ENCODE measurements at places on chromosomes 13 and 19.
A peak's percentile ranks its signal among the peaks of the same experiment; 100 is the strongest.

- no peak for DNase-seq
Measured at GRCh38 chr19:32253683-32254508, 91.5 kb upstream of the ZNF507 start.

- DNase-seq, result no peak
Measured at GRCh38 chr19:49061445-49061844, 3.2 kb downstream of the NTF4 start.

- peak; percentile 72 for DNase-seq
Measured at GRCh38 chr19:46766569-46767317, 20.5 kb upstream of the STRN4 start.

DNA sequence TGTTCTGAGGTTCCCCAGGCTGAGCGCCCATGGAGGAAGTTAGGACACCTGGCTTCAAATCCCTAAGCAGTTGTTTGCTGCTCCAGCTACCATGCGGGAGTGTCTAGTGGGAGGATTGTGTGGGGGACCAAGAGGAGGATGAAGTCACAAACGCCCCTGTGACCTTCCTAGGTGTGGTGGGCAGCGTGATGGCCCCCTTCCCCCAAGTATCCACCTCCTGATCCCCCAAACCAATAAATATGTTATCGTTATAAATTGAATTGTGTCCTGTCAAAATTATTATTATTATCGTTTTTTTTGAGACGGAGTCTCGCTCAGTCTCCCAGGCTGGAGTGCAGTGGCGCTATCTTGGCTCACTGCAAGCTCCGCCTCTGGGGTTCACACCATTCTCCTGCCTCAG is at the start of gene SLC25A41:
Gene SLC25A41 (minus strand): TSS at position 101 of the 400 bp plus-strand sequence. CDS start 70 bp downstream, at position 31.
- no peak for DNase-seq

DNA sequence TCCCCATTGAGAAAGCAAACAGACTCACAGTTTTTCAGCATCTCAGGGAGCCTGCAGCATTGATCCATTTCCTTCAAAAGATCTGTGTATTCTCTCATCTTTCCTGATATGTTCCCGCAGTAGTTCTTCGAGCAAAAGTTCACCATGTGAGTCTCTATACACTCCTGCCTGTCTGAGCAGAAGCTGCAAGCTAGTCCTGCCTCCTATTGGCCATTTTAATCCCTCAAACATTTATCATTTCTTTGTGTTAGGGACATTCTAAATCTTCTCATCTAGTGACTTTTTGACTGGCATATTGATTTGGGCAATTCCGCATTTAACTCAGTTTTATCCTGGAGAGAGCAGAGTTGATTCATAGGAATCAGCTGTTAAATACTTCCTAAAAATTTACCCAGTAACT is 660.4 kb upstream of the KLF12 start:
- no peak for DNase-seq

DNA sequence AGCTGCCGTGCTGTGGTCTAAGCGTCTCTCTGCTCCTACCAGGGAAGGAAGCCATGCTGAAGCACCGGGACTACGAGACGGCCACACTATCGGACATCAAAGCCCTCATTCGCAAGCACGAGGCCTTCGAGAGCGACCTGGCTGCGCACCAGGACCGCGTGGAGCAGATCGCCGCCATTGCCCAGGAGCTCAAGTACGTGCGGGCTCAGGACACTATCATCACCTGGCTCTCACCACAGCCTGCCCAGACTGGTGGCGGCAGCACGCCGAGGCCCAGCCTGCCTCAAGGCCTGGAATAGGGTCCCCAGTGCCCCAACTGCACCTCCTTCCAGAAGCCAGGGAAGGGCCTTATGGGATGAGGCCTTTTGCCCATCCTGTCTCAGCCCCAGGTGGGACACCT is 22.8 kb downstream of the CAPN12 start:
- DNase-seq, result no peak

GRCh38 chr19:38793177-38793576 is 4.2 kb downstream of the LGALS7B start:
- DNase-seq, result no peak

DNA sequence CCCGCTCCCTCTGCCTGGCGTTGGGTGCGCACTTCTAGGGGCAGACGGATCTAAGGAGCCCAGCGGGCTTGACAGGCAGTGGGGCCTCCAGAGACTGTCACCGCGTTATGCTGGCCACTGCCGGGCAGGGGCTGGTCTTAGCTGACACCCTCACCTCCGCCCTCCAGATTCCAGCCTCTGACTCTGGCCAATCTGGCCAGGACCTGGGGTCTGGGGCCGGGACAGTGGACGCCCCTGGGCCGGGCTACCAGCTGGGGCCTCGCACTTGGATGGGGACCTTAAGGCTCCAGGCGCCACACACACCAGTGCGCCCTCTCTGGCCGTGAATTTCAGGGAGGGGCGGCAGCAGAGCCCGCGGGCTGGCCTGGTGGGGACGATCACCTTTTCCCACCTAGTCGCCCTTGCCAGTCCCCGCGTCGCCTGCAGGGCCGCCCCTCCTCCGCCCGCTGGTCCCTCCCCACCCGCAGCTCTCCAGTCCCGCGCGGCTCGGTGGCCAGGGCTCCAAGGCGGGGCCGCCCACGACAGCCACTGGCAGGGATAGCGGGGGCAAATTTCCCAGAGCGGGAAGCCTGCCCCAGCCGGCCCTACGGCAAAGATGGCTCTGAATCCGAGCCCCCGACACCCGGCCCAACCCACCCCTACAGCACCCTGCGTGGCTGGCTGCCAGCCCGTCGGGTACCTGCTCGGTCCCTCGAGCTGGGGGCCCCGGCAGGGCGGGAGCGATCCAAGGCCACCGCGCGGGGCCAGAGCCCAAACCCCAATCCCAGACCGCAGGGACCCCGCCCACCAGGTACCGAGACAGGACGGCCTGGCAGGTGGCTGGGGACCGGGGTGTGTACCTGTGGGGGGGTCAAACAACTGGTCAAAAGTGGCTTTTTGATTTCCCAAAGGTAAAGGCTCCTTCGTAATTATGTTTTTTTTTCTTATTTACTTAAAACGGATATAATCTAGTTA is 6.1 kb upstream of the ZNF98 start:
- no peak for DNase-seq

DNA sequence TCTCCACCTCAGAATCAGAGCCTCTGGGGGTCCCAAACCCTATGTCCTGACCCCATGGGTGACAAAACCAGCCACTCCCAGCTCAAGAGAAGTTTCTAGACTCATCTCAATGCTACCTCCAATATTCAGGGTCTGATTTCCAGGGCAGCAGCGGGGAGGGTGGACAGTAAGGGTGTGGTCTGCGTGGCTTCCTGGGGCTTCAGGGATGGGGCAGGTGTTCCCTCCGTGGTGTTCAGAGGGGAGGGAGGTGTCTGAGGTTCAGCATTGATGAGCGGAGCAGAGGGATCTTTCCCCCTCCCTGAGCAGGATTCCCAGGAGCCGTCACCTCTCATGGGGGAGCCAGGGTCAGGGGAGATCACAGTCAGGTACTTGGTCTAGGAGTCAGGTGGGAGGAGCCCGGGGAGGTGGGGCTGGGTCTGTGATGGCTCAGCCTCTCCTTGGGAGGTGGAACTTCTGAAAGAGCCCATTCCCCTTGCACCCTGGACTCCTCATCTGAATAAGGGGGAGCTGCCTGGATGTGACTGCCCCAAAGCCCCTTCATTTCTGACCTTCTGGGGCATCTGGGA is 2.9 kb downstream of the LILRA2 start:
- DNase-seq, result no peak

GRCh38 chr19:35223084-35223790 is 5.3 kb downstream of the FAM187B start:
- DNase-seq, result no peak

DNA sequence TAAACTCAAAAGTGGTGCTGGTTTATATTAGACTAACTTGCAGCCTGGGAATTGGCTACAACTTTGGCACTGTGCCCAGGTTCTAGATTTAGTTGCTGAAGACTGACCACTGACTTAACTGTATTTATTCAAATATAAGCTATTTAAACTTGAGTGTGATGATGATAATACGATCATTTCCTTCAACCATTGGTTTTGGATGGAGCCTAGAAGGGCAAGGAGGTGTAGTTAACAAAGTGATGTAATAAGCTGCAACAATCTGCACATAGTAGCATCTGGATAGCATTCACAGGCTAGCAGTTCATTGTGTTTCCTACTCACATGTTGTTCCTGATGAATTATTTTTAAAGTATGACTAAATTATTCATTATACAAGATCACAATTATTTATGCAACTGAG is 55.2 kb upstream of the DACH1 start:
- no peak for DNase-seq

- peak; percentile 64 for DNase-seq
Measured at GRCh38 chr13:27374650-27375049, 49.8 kb upstream of the GTF3A start.

- no peak for DNase-seq
Measured at GRCh38 chr13:107360010-107360409, 792.1 kb upstream of the ARGLU1 start.

DNA sequence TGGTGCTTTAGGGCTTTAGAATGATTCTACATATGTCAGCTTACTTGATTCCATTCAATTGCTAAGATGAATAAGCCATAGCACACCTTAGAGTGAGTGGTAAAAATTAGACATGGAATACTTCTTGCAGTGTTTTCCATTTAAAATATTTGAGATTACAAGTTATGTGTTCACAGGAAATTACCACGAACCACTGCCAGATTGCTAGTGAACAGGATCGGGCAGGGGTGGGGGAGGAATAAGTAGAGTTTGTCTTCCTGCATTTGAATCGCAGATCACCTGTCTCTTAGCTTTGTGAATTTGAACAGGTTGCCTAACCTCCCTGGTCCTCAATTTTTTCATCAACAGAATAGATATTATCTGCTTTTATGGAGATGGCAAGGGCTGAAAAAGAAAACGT is 124.6 kb downstream of the GGACT start:
- no peak for DNase-seq

DNA sequence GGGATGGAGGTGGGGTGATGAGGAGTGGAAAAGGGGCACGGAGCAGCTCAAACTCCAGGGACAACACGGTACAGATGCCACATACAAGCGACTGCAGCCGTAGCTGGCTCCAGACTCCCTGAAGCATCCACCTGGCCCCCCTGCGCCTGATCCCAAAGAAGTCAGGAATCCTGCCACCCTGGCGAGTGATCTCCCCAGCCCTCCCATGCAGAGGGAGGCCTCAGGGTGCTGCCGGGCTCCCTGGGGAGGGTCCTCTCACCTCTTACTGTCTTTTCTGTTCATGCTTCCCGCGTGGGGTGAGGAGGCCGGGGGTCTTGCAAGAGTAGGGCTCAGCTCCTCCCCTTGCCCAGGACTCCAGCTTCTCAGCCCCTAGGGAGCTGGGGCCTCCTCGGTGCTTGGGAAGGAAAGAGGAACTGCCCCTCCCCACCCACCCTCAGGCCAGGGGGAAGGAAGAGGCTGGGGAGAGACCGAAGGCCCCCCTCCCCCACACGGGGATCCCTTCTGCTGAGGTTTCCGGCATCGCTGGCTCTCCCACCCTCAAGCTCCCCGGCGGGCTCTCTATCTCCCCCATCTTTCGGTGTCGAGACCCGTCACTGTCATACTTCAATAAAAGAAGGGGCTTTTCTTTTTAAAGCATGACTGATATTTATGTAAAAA is at the start of gene RASGRP4:
Gene RASGRP4 (minus strand): TSS at position 410 of the 657 bp plus-strand sequence. CDS start 128 bp downstream, at position 282.
- peak; percentile 17 for DNase-seq

DNA sequence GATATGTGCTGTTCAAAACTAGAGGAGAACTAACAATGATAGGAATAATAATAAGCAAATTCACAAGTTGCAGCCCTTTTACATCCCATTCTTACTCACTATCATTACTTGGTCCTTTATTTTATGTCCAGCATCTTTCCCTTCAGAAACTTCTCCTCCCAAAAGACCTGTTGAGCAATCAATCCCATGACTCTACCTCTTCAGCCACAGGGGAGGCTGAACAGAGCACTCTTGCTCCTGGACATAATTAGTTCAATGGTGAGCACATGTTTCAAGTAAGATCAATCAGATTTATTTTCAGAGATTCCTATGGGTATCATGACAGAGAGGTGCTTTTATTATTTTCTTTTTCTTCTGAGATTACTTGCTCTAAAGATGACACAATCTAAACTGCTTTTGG is 260.0 kb downstream of the COG6 start:
- DNase-seq, result no peak

- no peak for DNase-seq
Measured at GRCh38 chr13:65881561-65882155, 1348.5 kb downstream of the PCDH9 start.

GRCh38 chr13:111526922-111527321 is 206.5 kb downstream of the TEX29 start:
- DNase-seq, result no peak

DNA sequence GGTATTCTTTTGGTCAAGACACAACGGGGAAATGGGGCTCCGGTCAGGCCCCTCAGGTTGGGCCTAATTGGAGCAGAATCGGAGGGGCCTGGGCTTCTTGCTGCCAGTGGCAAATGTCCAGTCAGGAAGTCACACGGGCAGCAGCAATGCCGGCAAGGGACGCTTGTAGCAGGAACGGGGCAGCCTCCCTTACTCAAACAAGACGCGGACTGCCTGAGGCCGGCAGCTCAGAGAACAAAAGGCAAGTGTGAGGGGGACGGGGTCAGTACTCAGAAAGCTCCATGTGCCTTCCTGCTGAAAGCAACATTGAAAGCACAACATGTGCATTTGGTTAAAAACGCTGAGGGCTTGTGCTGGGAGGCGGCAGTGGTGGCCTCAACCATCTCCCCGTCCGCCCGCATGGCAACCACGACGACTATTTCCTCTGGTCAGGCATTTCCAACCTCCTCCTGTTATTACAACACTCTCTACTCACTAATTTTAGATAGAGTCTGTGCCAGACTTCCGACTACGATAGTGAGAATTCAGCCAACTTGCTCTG is 20.5 kb upstream of the RASA3 start:
- DNase-seq, result no peak

GRCh38 chr19:15264061-15264932 is 32.0 kb upstream of the EPHX3 start:
- peak; percentile 67 for DNase-seq

- peak; percentile 44 for DNase-seq
Measured at GRCh38 chr19:14003251-14004055, 2.7 kb downstream of the RFX1 start.

DNA sequence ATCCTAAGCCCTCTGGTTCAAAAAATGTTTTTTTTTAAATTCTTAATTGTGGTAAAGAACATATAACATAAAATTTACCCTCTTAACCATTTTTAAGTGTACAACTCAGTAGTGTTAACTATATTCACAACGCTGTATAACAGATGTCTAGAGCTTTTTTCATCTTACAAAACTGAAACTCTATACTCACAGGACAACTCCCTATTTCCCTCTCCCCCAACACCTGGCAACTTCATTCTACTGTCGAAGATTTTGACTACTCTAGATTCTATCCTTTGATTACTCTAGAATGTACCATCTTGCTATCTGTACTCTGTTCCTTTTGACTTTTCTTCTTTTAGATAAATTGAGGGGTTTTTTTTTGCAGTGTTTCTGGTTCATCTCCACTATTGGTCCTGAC is 200.4 kb downstream of the KLF12 start:
- no peak for DNase-seq

DNA sequence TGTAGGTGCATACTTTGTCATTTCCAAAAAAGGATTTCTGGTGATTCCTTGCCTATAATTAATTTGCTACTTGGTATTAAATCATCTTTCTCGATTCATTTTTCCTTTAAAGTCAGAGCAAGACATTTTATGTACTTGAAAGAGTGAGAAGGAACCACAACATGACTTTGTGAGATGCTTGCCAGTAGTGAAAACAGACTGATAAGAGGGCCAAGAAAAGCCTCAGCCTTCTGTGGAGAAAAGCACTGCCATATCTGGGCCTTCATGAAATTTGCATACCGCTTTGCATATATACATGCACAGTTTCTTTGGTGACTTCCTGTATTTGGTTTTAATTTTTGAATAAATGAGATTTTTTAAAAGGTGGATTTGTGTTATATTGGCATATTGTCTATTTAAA is 128.4 kb downstream of the CDK8 start:
- no peak for DNase-seq
